ENCODE measurements at places on chromosomes 1 and 21.
A peak's percentile ranks its signal among the peaks of the same experiment; 100 is the strongest.

- peak; percentile 48 for DNase-seq
Measured at GRCh38 chr21:37671381-37671780, 244.9 kb downstream of the KCNJ6 start.

- peak; percentile 30 for DNase-seq
Measured at GRCh38 chr1:77313491-77313890, 31.7 kb downstream of the AK5 start.

GRCh38 chr1:163875927-163876320, 554.2 kb downstream of the NUF2 start:
- no peak for DNase-seq

- no peak for DNase-seq
Measured at GRCh38 chr1:21350202-21350885, 60.1 kb upstream of the ECE1 start.

- DNase-seq = no peak
Measured at GRCh38 chr1:16233431-16233830, 3.6 kb downstream of the CPLANE2 start.

DNA sequence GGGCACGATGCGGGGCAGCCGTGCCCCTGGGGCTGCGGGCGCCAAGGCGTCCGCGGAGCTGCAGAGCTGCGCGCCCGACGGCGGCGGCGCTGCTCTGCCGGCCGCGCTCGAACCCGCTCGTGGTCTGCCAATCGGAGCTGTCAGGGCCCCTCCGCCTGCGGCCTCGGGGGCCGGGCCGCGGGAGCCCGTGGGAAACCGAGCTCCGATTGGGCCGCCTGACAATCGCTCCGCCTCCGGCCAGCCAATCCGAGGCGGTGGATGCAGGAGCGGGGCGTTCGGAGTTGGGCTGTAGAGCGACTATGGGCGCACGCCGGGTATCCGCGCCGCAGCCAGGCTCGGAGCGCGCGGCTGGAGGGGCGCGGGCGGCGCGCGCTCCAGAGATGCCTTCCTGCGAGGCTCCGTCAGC, 100.5 kb upstream of the SOD1 start:
- peak; percentile 94 for DNase-seq

DNA sequence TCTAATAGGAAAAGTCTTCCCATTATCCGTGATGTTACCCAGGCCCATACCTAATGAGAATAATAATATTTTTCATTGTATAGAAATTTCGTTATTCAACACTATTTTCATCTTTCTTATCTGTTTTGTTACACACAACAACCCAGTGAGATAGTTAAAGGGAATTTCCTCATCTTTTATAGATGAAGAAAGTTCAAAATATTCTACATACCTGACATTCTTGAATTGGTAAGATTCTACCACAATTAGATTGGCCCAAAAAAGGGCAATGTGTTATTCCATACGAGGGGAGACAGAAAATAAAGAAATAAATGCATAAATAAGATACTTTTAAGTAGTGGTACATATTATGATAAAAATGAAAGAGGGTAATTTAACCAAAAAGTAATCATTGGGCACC, 405.5 kb upstream of the ADAMTS5 start:
- no peak for DNase-seq

- DNase-seq = no peak
Measured at GRCh38 chr1:23567996-23568607, 8.8 kb upstream of the ID3 start.

DNA sequence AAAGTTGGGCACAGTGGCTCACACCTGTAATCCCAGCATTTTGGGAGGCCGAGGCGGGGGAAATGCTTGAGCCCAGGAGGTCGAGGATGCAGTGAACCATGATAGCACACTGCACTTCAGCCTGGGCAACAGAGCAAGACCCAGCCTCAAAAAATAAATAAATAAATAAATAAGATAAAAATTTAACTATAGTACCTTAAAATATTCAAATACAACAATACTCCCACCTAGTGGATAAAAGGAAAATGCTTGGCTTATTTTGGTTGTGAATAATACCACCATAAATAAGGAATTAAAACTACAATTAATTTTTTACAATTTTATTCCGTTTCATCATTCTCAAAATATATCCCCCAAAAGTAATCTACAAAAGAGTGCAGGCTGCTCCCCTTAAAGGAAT, 8.1 kb downstream of the PSMG1 start:
- DNase-seq = peak; percentile 54

DNA sequence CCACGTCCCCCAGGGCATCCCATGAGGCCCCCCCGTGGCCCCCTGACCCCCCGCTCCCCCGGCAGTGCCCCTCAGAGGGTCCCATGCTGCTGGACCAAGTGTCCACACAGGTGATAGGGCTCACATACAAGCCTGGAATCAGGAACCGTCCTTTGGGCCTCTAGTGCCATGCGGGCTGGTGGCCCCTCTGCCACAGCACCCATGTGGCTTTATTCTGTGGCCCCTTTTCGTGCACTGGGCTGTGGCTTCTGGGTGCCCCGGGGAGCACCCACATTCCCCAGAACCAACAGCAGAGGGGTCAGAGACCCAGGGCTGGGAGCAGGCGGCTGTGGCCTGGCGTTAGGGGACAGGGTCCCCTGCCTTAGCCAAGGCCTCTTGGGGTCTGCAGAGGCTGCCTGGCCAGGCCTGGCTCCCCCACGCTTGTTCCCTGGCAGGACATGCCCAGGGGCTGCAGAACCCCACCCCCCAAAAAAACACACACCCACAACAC, 31.7 kb downstream of the SLC19A1 start:
- no peak for DNase-seq

- no peak for DNase-seq
Measured at GRCh38 chr1:4301007-4301406, 353.4 kb upstream of the AJAP1 start.

- DNase-seq = no peak
Measured at GRCh38 chr1:102891868-102892625, 216.3 kb downstream of the COL11A1 start.

DNA sequence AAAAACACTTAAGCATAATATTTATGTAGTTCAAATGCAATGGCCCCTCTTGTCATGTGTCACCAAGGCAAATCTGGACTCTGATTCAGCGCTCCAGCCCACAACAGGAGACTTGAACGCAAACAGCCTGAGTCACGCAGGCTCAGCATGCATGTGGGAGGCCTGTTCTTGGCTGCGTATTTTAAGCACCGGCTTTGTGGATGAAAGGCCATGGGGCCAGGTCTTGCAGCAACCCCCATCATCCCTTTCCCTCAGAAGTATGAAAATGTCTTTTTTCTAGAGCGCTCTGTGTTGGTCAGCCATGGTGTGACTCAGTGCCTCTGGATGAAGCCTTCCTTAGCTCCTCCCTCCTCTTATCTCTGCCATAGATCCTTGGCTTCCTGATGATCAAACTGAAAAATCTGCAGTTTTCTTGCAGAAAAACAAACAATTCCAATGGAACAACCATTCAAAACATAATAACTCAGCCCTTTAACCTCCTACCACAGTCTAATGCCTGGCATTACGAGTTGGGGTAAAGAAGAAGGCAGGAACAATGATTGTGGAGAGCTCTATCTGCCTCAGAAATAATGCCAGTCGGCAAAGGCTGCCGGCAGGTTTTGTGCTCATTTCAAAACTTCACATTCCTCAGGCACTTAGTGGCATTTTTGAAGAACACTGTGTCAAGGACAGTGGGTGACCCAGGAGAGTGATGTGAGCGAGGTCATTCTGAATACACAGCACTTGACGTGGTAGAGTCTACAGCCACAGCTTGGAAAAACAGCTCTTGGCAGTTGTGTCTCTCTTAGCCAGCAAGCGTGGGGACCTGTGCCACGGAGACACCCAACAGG, 167.5 kb downstream of the CLIC6 start:
- DNase-seq = no peak

- no peak for DNase-seq
Measured at GRCh38 chr21:28410256-28410655, 582.4 kb downstream of the LTN1 start.

DNA sequence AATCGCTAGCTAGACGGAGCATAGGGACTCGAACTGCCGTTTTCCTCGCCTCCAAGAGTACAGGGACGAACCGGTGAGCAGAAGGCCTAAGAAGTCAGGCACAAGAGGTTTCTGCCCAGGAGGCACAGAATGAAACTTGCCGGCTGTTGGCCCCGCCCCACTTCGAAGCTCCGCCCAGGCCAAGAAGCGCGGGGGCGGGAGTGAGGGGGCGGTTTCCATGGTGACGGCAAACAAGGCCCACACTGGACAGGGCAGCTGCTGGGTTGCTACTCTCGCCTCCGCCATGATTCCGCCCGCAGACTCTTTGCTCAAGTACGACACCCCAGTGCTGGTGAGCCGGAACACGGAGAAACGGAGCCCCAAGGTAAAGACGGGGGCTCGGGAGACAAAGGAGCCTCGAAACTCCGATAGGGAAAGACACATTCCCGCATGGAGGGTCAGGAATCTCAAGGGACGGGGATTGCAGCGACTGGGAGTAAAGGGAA, at the start of gene DNALI1:
Gene DNALI1 (plus strand): TSS at position 229 of the 485 bp plus-strand sequence. CDS start 55 bp downstream, at position 284.
- no peak for DNase-seq

DNA sequence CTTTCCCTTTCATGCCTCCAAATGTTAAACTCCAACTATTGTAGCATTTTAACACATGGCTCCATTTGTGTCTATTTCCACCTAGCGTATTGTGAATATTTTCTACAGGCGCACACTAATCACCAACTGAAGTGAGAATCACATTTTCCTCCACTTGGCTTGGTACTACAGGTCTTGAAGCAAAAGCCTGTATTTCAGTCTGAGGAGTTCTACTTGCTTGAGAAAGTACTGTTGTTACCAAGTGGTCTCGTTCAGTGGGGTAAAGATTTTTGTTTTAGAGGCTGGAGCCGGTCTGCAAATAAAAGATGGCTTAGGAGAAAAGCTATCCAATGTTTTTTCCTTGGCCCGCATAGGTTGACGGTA, 550 bp upstream of the PTBP2 start:
- DNase-seq = no peak
